Stomach (tissue), 19 donors: ENCODE measurements at places on chromosomes 13 and 19.
A peak's percentile ranks its signal among the peaks of the same experiment; 100 is the strongest.

GRCh38 chr13:66859934-66860877, 369.9 kb downstream of the PCDH9 start:
- no peaks in the 10 kb centered on the region for H3K4me1 ChIP-seq
- H3K27me3 ChIP-seq, result no peaks in the 10 kb centered on the region
- DNase-seq, result no peak

DNA sequence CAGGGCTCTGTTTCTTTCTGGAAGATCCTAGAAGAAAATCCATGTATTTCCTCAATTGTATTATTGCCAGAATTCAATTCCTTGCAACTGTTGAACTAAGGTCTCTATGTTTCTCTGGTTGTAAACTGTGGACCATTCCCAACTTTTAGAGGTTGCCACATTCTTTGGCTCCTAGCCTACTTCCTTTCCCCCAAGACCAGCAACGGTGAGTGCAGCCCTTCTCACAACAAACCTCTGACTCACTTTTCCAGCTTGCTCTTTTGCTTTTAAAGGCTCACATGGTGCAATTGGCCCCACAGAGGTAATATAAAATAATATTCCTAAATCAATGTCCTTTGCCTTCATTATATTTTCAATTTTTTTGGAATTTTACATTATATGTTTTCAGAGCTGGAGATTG, 371.3 kb downstream of the SLITRK5 start:
- no peaks in the 10 kb centered on the region for H3K36me3 ChIP-seq
- DNase-seq, result no peak
- no peak overlapping the region for H3K27ac ChIP-seq
- H3K4me3 ChIP-seq, result no peak overlapping the region

DNA sequence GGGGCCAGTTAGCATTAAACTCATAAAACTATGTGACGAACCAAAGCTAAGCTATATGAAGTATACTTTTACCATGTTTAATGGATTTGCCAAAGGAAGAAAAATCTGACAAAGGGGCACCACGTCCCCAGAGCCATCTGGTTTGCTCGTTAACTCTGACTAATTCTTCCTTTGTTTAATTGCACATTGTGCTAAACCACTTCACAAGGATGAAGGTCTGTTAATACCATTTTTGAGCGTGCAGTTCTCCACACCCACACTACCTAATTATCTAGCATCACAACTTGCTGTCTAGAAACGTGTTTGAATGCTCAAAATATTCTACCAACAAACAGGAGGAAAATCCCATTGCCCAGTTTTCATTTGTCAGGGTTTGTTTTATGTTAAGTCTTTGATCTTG, 74.8 kb downstream of the COL4A1 start:
- H3K27me3 ChIP-seq, result no peaks in the 10 kb centered on the region
- H3K4me3 ChIP-seq, result no peak overlapping the region
- no peaks in the 10 kb centered on the region for H3K4me1 ChIP-seq
- no peaks in the 10 kb centered on the region for H3K36me3 ChIP-seq
- H3K27ac ChIP-seq, result peak overlapping the region; percentile 69
- DNase-seq, result no peak

DNA sequence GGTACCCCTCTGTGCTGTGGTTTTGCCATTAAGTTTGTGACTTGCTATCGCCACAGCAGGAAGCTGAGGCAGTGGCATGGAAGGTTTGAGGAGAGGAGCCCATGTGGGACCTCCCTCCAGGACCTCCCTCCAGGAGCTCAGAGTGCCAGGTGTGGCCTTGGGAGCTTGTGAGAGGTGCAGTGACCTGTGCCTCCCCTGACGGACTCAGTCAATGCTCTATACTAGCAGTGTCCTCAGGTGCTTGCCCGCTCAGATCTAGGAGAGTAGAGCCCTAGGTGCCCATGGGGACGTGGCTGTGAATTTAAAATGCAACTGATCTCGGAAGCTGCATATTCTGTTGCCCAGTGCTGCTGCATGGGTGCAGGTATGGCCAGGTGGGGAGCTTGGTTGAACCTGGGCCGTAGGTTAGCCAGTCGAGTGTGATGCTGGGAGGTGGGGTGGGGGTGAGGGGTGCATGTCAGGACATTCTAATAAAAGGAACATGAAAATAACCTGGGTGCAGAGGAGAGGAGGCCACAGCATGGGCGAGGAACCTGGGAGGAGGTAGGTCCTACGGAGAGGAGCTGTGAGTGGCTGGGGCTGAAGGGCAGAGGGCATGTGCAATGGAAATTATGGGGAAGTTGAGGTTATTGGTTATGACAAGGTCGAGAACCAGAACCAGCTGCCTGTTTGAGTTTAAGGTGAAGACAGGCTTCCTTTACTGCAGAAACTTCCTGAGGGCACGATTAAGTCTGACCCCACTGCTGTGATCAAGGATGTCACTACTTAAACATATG, 41.6 kb downstream of the TEX29 start:
- DNase-seq, result peak; percentile 20
